ENCODE measurements at places on chromosomes 2 and 18.

DNA sequence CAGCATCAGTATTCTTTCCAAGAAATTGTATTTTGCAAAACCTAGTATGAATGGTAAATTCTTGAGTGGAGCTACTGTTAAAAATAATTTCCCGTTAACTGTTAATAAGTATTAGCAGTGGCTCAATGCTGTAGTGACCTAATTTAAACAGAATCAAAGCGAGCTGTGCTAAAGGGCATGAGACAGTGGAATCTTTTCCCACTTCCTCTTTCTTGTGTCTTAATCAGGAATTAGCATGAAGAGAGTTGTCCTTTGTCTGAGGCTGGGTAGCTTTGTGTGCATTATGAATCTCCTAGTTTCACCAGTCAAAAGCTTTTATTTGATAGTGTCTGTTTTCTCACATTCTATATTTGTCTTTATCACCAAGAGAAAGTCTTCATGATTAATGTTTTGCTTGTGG, 298.8 kb upstream of the GCFC2 start:
- no peak for DNase-seq

DNA sequence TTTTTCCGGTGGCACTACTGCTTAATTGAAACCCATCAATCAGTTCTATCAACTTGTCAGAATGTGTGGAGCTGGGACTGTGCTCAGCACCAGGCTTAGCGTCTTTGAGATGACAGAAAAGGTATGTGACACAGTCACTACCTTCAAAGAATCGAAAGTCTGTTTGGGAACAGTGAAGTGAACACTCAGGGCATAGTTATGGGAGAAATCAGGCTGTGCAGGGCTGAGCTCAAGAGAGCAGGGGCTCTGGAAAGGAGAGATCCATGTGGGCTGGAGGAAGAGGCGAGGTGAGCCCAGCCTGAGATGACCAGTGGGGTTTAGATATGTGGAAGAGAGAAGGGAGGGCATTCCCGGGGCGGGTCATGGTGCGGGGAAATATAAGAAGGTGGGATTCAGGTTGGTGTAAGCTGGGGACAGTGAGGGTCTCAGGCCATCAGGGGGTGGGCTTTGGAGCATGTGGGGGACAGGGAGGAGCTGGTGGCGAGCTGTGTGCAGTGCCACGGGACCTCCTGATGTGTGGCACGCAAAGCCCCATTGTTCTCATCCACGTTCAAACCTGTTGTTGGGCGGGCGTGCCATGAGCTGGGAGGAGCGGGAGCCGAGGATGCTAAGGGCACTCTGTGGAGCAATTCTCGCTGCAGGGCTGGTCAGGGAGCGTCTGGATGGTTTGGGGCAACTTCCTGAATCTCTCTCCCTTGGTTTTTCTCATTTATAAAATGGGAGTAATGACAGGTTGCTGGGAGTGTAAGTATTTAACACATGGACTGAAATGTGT, 72.5 kb downstream of the VAPA start:
- no peak for DNase-seq

DNA sequence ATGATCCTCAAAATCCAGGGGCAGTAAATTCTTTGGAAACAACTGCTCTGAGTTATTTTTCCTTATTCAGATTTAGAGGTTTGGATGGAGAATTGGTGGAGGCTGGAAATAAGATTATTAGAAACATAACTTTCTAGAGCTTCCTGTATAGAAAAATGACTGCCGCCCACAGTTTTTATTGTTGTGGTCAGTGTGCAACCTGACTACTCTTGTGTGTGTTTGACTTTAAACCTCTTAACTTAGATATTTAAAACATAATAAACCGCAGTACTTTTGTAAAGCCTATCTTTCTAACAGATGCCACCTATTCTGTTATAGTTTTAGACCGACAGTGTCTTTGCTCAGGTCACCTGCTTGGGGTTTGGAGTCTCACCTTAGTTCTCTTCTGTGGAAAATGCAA, 115.4 kb upstream of the BCL2L11 start:
- no peak for DNase-seq

DNA sequence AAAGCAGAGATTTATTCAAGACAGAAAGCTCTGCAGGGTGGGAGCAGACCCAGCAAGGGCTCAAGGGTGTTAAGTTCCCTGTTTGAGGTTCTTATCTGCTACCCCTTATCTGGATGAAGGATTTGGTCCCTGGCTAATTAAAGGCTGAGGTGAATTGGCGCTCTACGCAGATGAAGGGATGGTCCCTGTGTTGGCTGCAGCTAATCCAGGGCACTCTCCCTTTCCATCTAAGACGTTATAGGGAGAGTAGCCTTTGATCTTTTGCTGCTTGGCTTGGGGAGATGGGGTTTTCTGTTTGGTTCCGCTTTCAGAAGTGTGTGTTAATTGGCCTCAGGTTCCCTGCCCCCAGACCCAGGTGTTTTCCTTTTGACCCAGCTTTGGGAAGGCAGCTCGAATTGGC, 17.0 kb downstream of the FAM228A start:
- no peak for DNase-seq

- no peak for DNase-seq
Measured at GRCh38 chr2:134201533-134201932, 52.3 kb upstream of the MGAT5 start.

GRCh38 chr2:39492095-39492590, 55.1 kb upstream of the MAP4K3 start:
- DNase-seq: peak; percentile 92

- peak; percentile 18 for DNase-seq
Measured at GRCh38 chr2:233976690-233977294, 59.6 kb downstream of the TRPM8 start.

- no peak for DNase-seq
Measured at GRCh38 chr18:11176481-11176881, 27.1 kb upstream of the PIEZO2 start.

- no peak for DNase-seq
Measured at GRCh38 chr2:213288913-213289700, 4.8 kb downstream of the SPAG16 start.

DNA sequence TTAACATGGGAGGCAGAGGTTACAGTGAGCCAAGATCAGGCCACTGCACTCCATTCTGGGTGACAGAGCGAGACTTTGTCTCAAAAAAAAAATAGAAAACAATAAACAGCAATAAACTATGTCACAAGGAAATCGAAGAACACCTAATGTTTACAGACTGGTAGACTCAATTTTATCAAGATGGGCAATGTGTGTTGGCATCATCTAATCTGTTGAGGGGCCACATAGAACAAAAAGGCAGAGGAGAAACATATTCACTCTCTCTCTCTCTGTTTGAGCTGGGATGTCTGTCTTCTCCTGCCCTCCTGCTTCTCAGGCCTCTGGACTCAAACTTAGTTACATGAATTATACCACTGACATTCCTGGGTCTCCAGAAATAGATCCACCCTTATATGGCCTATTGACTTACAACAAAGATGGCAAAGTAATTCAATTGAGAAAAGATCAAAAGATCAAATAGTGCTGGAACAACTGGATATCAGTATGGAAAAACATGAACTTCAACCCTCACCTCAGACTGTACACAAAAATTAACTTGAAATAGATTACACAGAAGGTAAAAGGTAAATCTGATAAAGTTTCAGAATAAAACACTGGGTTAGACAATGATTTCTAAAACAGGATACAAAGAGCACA, 703.8 kb upstream of the CRIM1 start:
- no peak for DNase-seq

- no peak for DNase-seq
Measured at GRCh38 chr2:11422491-11422865, 43.5 kb downstream of the E2F6 start.

- DNase-seq: peak; percentile 11
Measured at GRCh38 chr2:156157670-156158069, 174.9 kb downstream of the NR4A2 start.

DNA sequence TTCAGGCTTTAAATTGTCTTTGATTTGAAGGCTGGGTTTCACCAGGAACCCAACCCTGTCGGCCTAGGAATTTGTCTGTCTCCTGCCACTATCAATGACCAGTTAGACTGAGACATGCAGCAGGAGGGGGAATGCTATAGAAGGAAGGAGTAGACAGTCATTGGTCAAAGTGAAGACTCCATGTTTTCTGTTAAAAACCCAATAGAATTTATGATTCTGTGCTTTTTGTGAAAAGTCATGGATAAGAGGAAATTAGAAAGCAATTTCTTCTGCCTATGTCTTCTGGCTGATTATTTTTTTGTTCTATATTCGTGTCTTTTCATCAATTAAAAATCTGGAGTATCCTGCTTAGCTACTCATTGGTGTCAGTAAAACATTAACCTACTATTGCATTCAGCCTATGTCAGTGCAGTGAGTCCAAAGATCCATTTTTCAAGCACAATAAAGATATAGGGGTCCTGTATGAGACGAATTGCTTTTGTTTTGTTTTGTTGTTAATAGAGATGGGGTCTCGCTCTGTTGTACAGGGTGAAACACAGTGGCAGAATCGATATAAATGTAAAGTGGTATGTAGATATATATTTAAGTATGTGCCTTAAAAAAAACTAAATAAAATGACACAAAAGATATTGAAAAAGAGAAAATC, 7.9 kb upstream of the KYNU start:
- no peak for DNase-seq

DNA sequence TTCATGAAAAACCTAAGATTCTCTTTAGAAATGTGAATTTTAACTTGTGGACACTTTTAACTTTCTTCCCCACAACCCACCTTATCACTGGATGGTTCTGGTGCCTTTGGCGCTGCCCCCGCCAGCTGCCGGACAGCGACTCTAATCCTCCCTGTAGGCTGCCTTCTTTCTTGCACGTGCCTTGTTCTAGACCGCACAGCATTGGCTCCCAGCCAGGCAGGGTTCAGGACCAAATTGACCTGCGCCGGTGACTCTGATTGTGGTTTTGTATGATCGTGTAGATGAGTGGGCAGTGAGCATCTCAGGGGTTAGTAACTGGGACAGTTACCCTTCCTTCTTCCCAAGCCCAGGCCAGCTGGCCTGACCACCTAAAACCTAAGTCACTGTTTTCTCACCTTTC, 106.8 kb downstream of the ASAP2 start:
- no peak for DNase-seq

DNA sequence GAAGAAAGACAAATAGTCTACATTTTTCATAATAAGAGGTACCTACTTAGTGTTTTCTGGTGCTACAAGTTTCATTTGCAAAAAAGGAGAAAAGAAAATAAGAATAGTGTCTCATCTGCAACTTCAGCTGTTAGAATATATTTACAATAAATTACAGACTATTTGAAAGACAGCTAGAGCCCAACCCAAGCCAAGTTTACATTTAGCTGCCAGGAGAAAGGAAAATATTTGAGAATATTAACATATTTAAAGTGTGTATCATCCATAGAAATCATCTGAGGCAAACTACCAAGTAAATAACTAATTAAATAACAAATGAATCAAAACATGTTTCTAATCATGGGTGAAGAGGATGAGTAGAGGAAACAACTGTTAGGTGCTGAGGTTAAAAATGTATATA, 209.2 kb upstream of the ZSWIM2 start:
- no peak for DNase-seq

GRCh38 chr2:172342078-172342477, 85.3 kb upstream of the ITGA6 start:
- DNase-seq: no peak

DNA sequence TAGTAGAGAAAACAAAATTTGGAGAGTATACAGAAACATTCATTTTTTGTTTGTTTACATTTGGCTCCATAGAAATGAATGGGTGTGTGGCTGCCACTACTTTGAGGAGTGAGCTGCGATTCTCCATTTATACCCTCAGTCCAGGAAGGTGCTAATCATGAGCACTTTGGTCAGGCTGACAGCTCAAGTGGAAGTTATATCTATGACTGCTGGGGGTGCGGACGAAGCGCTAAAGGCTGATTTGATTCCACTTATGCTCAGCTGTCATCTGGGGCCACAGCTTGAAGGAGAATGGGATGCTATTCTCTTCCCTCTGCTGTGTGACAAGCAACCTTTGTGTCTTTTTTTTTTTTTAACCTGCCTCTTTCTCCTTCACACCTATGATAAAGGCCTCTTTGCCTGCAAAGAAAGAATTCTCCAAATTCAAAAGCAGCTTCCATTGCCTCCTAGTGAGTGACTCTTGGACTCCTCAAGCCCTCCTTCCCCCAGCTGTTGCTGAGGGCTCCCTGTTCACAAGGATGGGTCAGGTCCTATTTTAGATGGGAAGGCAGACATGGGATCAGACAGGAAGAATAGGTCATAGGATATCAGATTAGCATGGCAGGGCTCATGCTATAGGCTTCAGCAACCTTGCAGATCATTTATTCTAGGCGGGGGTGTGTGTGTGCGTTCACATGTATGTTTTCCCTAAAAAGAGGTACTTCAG, 201.6 kb downstream of the SETBP1 start:
- DNase-seq: no peak
